ENCODE measurements at places on chromosomes 7 and 10.

- DNase-seq = no peak
Observed at GRCh38 chr7:44736896-44737295, 11.8 kb upstream of the ZMIZ2 start.

DNA sequence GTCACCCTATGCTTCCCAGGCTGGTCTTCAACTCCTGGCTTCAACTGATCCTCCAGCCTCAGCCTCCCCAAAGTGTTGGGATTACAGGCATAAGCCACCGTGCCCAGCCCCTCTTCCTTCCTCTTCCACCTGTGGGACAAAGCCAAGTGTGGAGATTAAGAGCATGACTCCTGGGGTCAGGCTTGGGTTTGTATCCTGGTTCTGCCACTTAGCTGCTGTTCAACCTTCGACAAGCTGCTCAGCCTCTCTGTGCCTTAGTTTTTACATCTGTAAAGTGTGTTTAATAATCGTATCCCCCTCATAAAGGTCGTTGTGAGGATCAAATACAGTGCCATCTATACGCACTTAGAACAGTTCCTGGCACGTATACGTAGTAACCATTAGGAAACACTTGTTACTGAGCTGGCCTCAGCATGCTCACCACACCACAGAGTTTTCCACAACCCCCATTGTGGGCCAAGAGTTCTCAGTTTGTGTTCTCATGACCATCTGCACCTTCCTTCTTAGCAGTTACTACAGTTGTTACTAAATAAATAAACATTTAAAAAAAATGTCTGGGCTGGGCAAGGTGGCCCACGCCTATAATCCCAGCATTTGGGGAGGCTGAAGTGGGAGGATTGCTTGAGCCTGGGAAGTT is 140.5 kb upstream of the BTBD16 start:
- no peak for DNase-seq

DNA sequence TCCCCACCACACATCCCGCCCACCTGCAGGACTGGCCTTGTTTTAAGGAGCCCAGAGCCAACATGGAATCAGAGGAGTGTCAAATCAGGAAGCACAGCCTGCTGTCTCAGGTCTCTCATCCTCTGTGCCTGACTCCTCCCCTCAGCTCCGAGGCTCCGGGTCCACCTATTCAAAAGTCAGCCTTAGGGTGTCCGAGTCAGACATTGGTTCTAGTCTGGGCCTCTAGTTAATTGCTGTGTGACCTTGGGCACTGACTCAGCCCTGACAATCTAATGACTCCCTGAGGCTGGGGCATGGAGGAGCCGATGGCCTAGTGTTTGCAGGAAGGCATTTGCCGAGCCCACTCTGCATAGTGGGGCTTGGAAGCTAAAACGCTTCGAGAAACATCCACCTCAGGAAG is 223.1 kb upstream of the PPP2R2D start:
- no peak for DNase-seq

DNA sequence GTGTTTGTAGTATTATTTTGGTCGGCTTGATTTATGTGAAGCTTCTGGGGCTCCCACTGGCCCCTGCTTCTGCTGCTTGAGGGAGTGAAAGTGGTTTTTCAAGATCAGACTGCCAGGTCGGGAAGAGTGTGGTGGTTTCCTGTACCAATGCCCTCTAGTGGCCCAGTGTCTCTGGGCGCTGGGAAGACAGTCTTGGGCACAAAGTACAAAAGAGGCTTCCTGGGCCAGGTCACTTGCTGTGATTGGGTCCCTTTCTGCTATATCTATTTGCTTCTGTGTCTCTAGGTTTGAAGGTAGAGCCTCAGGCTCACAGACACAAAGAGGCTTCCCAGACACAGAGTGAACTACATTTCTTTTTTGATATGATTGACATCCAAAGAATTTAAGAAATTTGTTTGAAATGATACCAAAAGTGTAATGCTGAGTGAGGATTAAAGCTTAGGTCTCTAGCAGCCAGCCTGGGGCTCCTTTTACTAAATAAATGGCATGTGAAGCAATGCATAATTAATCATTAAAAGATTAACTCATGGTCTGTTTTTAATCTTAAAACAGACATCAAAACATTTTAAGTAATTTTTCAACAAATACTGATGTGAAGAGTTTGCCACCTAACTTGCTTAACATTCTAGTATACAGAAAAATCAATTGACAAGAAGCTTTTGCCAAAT is 36.3 kb downstream of the ABCB1 start:
- peak; percentile 60 for DNase-seq

- DNase-seq = no peak
Observed at GRCh38 chr7:25091779-25092178, 33.3 kb downstream of the CYCS start.

DNA sequence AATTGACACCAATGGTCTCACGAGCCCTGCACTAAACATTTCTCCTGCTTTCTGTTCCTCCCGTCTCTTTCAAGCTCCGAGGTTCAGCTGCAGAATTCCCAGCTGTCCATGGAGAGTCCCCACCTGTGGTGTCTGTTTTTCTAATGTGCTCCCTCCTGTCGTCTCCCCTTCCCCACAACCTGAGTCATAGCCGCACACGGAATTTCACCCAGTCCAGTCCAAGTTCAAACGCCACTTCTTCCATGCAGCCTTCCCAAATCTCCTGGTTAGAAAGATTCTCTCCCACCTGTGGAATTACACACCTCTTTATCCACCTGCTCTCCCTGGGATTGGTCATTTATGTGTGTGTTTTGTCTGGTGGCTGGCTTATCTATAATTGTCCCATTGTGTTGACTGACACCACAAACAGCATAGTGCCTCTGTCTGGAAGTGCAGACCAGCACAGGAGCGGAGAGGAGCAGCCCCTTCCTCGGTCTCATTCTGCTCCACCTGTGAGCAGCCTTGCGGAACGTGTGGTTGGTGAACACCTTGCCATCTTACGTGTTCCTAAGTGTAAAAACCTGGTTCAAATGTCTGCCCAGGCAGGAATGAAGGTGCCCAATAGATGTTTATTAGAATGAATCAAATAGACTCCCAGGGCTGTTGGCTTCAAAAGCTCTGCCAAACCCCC is 3.3 kb upstream of the DIP2C start:
- DNase-seq = no peak

DNA sequence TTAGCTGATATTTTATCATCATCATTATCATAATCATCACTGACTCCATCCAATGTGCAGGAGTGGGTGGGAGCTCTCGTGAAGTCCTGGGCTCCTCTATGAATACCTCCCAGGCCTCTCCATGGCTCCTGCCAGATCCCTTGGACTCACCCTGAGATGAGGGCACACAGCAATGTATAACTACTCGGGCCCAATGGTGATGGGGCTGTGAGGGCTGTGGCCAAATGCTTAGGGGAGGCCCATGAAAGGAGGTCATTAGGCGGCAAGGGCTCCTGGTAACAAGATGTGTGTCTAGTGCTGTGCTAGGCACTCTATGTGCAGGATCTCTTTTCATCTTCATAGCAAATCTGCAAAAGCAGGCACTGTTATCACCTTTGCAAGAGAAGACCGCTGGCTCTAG is 270.9 kb downstream of the GLRX3 start:
- DNase-seq = no peak

- no peak for DNase-seq
Observed at GRCh38 chr10:95300022-95300539, 9.3 kb upstream of the PDLIM1 start.

DNA sequence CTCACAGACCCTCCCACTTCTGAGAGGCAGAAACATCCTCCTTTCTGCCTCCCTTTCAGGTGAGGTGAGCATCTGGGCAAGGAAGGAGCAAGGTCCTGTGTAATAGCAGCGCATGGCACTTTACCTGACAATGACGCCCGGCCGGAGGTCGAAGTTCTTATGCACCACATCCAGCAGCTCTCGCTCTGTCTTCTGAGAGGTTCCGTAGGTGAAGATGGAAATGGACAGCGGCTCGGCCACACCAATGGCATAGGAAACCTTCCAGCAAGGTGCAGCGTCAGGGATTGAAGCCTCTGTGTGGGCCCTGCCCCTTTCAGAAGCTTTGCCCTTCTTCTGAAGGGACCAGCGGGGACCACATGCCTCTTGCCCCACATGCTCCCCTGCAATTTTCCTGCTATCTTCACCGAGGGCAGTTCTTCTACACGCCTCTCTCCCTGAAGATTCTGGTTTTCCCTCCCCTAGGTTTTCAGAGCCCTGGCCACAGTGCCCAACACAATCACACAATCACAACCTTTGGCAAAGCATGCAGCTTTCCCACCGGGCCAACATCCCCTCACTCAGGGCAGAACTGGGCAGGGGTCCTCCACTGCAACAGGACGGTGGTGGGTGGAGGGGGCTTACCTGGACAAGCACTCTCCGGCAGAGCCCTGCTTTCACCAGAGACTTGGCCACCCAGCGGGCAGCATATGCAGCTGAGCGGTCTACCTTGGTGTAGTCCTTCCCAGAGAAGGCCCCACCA is 14.9 kb downstream of the MAT1A start:
- DNase-seq = no peak

GRCh38 chr7:7647495-7648036 is 7.0 kb downstream of the UMAD1 start:
- DNase-seq = no peak
